Activated T-helper 1 cell treated with anti-CD3 and anti-CD28 coated beads, Interleukin-12 subunit alpha, Interleukin-12 subunit beta, Interleukin-2, Interleukin-4 antibody, amounts not matched to agents 30 ng/mL and 10 ng/mL and 1 ng/mL, durations not matched to agents 14 hours and 24 hours and 36 hours (primary cell): ENCODE measurements at places on chromosomes 11 and 22. TPM values are rescaled to one million over a fixed set of nuclear protein-coding genes. Genes with fewer than 3 reads are reported as not detected.

CLMP gene
- not detected in 2 replicates for total RNA-seq

ZNF280B gene
- total RNA-seq, result 2.5 and 2.7 TPM in 2 replicates

OR5A1 gene
- total RNA-seq, result not detected in 2 replicates

OR9I1 gene
- not detected in 2 replicates for total RNA-seq

GLYATL1 gene
- not detected in 2 replicates for total RNA-seq

RPS19BP1 gene
- 98.7 and 101 TPM in 2 replicates for total RNA-seq

TREH gene
- total RNA-seq, result not detected in 2 replicates

MPZL2 gene
- total RNA-seq, result 13.2 and 15.9 TPM in 2 replicates

HBB gene
- not detected in 2 replicates for total RNA-seq

SLC25A18 gene
- not detected in 2 replicates for total RNA-seq

SIDT2 gene
- 24.3 and 32.2 TPM in 2 replicates for total RNA-seq

SLC43A1 gene
- total RNA-seq, result 29.1 and 30.3 TPM in 2 replicates

CNTN5 gene
- total RNA-seq, result not detected in 2 replicates

TRIM64 gene
- not detected in 2 replicates for total RNA-seq

SLC39A13 gene
- 15.5 and 16.2 TPM in 2 replicates for total RNA-seq

RGL4 gene
- total RNA-seq, result 9.3 and 11.7 TPM in 2 replicates

OR5J2 gene
- not detected in 2 replicates for total RNA-seq

IL10RA gene
- total RNA-seq, result 87.8 and 88.3 TPM in 2 replicates

C11orf52 gene
- not detected in 2 replicates for total RNA-seq

EHF gene
- not detected in 2 replicates for total RNA-seq

MYEOV gene
- 0.93 and 1.9 TPM in 2 replicates for total RNA-seq

SYTL2 gene
- total RNA-seq, result 37.1 and 38.7 TPM in 2 replicates

DERL3 gene
- 13.8 and 18.8 TPM in 2 replicates for total RNA-seq

TLCD5 gene
- total RNA-seq, result 1.2 and 1.7 TPM in 2 replicates

DRG1 gene
- total RNA-seq, result 113 and 125 TPM in 2 replicates

UCP2 gene
- 821 and 858 TPM in 2 replicates for total RNA-seq

MICAL3 gene
- 47.8 and 50.6 TPM in 2 replicates for total RNA-seq

NXPE2 gene
- not detected in 2 replicates for total RNA-seq

BLID gene
- total RNA-seq, result not detected in 2 replicates

RAB30 gene
- 15.2 and 16.0 TPM in 2 replicates for total RNA-seq

POLD3 gene
- 50.1 and 52.7 TPM in 2 replicates for total RNA-seq

BEST1 gene
- total RNA-seq, result 0.29 TPM in 1 of 2 replicates, not detected in the other

GLYAT gene
- not detected in 2 replicates for total RNA-seq

CBX7 gene
- total RNA-seq, result 12.7 and 13.8 TPM in 2 replicates

TEX12 gene
- total RNA-seq, result 0.24 TPM in 1 of 2 replicates, not detected in the other

LRRC75B gene
- 2.4 and 2.8 TPM in 2 replicates for total RNA-seq

DBX1 gene
- total RNA-seq, result not detected in 2 replicates

RIMBP3B gene
- 0.16 TPM in 1 of 2 replicates, not detected in the other for total RNA-seq

TSGA10IP gene
- total RNA-seq, result not detected in 2 replicates

RAG1 gene
- total RNA-seq, result 0.70 TPM in 1 of 2 replicates, not detected in the other

HEPHL1 gene
- total RNA-seq, result not detected in 2 replicates

ATP5MG gene
- 205 and 216 TPM in 2 replicates for total RNA-seq

KRTAP5-2 gene
- not detected in 2 replicates for total RNA-seq

TPP1 gene
- 38.4 and 40.3 TPM in 2 replicates for total RNA-seq

GUCD1 gene
- 117 and 123 TPM in 2 replicates for total RNA-seq

GRAMD4 gene
- total RNA-seq, result 87.1 and 90.6 TPM in 2 replicates

CDCA5 gene
- 91.8 and 92.5 TPM in 2 replicates for total RNA-seq

UBQLNL gene
- 0.18 TPM in 1 of 2 replicates, not detected in the other for total RNA-seq

PKNOX2 gene
- not detected in 2 replicates for total RNA-seq
